AG20443 (cell line): ENCODE measurements at places on chromosomes 12 and 14.
A peak's percentile ranks its signal among the peaks of the same experiment; 100 is the strongest.

- no peak for DNase-seq
Observed at GRCh38 chr14:93081876-93082570, 33.7 kb downstream of the ITPK1 start.

GRCh38 chr12:93789767-93790166, 112.6 kb downstream of the CRADD start:
- DNase-seq = no peak

GRCh38 chr14:66782853-66783252, 274.9 kb downstream of the GPHN start:
- DNase-seq = no peak

DNA sequence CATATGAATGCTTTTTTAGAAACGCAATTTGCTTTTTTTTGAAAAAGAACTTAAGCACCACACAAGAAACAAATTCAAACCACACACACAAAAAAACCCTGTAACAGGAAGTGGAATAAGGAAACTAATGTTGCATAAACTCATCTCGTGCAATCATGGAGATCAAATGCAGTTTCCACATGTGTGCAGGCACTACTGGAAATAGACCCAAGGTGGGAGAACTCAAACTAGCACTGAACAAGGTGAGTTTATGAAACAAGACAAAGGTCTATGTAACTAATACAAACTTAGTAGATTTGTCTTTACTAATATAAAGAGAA, 17.5 kb downstream of the NIN start:
- DNase-seq = no peak

- DNase-seq = no peak
Observed at GRCh38 chr14:24866067-24866639, 183.8 kb downstream of the STXBP6 start.

DNA sequence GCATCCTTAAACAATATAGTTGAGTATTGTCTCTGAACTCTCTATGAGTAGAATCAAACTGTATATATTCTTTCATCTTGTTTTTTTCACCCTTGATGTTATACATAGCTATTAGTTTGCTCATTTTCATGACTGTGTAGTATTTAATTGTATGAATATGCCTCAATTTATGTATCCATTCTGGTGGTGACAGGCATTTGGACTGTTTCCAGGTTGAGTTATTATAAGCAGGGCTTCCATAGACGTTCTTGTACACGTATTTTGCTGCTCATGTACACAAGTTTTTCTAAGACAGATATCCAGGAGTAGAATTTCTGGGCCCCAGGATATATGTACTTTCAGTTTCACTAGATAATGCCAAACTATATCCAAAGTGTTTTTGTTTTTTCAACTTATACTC, 211.4 kb downstream of the NTF3 start:
- no peak for DNase-seq

DNA sequence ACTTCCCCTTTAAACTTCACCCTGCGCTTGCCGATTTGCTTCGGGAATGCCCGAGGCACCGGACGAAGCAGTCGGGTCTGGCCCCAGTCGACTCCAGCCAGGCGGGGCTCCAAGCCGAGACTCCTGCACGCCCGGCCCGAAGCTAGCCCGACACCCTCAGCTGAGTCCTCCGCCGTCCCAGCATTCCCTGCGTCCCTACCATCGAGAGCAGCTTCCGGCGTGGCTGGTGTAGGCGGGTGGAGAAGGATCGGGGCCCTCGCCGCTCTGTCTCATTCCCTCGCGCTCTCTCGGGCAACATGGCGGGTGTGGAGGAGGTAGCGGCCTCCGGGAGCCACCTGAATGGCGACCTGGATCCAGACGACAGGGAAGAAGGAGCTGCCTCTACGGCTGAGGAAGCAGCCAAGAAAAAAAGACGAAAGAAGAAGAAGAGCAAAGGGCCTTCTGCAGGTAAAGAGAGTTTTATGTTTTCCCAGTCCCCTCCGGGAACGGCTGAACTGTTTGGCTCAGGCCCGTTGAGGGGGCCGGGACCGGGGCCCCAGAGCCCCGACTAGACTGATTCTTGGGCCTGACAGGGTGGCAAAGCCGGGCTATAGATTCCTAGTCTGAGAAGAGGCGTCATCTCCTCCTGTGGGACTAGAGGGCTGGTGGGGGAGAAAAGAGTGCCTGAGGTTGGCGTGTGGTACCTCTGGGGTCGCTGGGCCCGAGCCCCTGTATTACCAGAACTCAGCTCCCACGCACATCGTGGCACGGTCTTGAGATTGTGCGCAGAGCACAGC, at the start of gene METAP2:
METAP2 (plus strand) TSS at position 269 of the 776 bp plus-strand sequence; CDS start at position 297, 28 bp downstream.
- peak; percentile 98 for DNase-seq

GRCh38 chr14:72771561-72771960, 122.3 kb downstream of the DPF3 start:
- DNase-seq = no peak

- peak; percentile 65 for DNase-seq
Observed at GRCh38 chr12:106919910-106920544, 35.7 kb upstream of the TMEM263 start.

GRCh38 chr14:26870722-26871617, 273.1 kb upstream of the NOVA1 start:
- DNase-seq = no peak

DNA sequence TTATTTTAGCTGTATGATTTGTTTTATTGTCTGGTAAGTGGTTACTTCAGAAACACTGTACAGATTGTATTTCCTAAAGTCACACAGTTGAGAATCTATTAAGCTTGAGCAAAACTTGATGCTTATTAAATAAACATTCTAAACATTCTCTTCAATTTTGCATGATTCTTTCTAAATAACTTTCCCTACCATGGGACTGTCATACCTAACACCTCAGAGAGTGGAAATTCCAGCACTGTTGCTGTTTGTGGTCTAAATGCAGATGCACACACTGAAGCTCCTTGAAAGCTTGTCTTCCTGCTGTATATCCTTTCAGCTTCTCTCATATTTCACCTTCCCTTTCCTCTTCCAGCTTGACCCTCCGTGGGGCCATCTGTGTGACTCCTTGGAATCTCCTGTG, 392.0 kb downstream of the LRIG3 start:
- DNase-seq = no peak

DNA sequence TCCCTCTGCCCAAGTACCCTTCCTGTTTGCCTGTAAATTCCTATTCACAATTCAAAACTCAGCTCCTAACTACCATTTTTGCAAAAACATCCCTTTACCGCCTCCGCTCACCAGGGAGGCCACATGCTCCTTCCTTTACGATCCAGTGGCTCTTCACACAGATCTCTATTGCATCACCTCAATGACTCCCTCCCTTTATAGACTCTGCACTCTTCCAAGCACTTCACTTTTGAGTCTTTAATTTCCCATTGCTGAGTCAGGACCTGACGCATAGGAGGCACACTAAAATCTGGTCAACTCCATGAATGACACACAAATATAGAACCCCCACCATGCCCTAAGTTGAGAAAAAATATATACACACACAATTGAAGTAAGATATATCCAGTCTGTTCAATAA, 45.9 kb downstream of the PPP1R13B start:
- peak; percentile 72 for DNase-seq

DNA sequence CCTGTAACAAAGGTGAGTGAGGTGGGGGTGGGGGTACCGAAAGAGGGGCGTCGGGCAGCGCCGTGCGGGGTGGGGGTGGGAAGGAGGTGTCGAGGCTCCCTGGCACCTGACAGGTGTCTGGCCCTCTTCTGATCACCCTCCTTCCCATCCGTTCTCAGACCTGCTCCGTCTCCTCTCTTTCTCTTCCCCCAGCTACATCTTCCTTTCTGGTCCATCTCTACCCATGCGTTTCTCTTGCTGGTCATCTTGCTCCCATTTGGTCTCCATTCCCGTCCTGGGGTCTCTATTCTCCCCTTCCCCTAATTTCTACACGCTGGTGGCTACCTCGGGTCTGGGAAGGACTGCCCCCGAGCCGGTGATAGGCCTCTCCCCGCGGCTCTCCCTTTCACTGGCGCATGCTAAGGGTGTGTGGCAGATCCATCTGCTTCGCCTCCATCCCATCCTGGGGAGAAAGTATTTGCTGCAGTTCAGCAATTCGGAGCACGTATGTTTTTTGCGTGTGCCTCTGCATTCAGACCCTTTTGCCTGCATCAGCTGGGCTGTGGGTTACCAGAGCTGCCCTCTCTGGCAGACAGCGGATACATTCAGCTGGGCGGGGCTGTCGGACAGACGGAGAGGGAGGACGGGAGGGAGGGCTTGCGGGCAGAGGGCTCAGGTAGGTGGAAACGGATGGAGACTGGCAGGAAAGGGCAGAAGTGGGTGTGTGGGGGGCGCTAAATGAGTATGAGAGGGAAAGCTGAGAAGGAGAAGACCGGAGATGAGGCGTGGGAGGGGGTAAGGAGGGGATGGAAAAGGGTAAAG, 730 bp downstream of the CLSTN3 start:
- peak; percentile 70 for DNase-seq

DNA sequence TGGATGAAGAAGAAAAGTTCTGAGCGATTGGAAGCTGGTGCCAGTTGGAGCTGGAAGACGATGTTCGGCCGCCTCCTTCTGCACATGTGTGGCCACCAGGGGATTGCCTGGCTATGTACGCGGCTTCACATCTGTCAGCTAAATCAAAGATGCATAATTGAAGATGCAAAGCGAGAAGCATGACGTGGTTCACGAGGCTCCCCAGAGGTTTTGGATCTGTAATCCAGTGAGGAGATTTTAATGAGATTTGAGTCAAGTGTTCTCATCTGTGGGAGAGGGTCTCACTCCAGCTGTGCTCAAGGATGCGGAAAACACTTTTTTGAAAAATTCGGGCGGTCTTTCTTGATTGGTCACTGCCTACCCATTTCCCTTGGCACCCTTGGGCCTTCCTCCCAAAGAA, 94.6 kb downstream of the PAX9 start:
- no peak for DNase-seq
